ENCODE measurements at places on chromosomes 7 and 10.
A peak's percentile ranks its signal among the peaks of the same experiment; 100 is the strongest.

DNA sequence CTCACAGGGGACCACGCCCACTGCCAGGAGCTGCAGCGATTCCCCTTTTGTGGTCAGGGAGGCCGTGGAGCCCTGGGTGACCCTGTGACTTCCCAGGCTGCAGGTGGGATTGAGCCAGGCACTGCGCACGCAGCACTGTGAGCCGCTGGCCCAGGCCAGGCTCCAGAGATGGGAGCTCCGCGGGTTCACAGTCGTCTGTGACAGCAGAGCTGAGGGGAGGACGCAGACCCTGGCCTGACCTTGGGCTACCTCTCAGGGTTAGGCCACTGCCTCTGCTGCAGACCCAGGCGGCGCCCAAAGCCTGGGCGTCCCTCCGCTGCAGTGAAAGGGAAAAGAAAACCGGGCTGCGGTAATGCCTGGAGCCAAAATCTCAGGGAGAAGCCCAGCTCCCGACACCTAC is 107.5 kb upstream of the GPR26 start:
- no peak for DNase-seq

DNA sequence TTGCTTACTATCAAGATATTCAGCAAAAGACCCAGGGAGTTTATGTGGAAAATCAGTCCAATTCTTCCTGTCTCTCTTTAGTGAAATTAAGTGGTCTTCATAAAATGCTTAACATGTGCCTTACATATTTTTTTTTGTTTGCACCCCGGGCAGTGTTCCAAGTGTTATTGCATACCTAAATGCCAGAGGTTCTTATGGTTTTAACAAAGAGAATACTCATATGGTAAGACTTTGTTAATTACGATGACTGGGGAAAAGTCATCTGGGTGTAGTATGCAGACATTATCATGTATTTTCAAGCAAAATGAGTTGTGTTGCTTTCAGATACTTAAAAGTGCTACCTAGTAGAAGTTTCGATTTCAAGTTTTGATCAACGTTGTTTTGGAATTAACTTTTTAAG is 82.6 kb downstream of the PRKG1 start:
- DNase-seq, result peak; percentile 89

GRCh38 chr10:126135941-126136595 is 239.7 kb downstream of the FANK1 start:
- DNase-seq, result no peak

GRCh38 chr7:94420328-94420727 is 25.6 kb downstream of the COL1A2 start:
- peak; percentile 48 for DNase-seq

- no peak for DNase-seq
Measured at GRCh38 chr10:99975106-99975829, 34.5 kb downstream of the DNMBP start.
